ENCODE measurements at places on chromosomes 7 and 10.
A peak's percentile ranks its signal among the peaks of the same experiment; 100 is the strongest.

GRCh38 chr7:129889133-129889844 is 63.5 kb downstream of the UBE2H start:
- DNase-seq = peak; percentile 91

DNA sequence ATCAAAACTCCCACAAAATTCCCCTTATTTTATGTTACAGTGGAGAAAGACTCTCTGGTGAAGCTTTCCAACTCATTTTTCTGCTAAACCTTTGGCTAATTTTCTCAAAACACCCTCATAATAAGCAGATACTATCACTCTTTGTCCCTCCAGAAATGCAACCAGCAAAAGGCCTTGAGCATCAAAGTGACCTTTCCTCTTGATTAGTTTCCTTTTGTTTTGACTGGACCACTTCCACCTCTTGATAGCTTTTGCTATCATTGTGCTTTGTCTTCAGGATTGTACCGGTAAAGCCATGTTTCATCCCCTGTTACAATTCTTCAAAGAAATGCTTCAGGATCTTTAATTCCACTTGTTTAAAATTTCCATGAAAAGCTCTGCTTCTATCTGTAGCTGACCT is 115.1 kb upstream of the SLC13A1 start:
- no peak for DNase-seq

DNA sequence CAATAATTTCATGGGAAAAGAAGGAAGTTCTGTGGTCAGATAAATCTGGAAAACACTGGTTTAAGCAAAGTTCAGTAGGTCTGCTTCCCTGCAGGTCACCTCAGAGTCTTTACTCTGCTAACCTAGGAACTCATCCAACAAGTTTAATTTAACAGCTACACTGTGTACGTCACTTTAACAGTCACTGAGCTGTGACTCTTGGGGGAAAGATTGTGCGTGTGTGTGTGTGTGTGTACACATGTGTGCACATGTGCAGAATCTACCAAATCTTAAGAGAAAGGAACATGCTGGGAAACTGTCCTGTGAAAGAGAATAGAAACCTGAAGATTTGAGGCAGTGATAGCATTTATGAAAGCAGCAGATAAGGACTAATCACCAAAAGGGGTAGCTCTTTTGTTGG is 62.6 kb downstream of the IKZF1 start:
- no peak for DNase-seq

DNA sequence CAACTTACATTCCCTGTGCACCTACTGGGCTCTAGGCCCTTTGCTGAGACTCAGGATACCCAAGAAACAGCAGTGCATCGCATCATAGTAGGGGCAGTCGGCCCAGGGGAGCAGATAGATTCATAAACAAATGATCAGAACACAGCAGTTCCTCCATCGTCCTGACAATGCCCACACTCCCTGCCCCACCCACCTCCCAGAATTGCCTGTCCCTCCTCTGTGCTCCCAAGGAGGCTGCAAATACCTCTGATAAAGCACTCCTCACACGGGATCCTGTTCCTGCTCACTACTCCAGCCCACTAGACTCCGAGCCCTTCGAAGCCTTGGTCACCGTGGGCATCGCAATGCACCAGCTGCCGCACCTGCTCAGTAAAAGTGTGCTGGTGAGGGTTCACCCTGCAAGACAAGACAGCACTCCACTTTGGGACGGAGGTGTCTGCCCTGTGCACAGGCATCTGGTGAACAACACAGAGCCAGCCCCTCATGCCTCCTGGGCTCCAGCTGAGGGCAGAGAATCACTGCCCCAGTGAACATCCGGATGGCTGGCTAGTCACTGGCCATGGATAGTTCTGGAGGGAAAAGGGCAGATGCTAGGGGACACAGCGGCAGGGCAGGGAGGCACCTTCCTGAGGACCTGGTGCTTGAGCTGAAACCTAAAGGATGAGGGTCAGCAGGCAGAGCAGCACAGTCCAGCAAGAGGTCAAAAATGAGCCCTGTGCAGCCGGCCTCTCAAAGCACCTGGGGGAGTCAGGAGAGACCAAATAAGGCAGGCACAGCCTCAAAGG is 60.7 kb downstream of the TNS3 start:
- DNase-seq = no peak

GRCh38 chr10:78957471-78958039 is 111.2 kb upstream of the ZMIZ1 start:
- DNase-seq = no peak

DNA sequence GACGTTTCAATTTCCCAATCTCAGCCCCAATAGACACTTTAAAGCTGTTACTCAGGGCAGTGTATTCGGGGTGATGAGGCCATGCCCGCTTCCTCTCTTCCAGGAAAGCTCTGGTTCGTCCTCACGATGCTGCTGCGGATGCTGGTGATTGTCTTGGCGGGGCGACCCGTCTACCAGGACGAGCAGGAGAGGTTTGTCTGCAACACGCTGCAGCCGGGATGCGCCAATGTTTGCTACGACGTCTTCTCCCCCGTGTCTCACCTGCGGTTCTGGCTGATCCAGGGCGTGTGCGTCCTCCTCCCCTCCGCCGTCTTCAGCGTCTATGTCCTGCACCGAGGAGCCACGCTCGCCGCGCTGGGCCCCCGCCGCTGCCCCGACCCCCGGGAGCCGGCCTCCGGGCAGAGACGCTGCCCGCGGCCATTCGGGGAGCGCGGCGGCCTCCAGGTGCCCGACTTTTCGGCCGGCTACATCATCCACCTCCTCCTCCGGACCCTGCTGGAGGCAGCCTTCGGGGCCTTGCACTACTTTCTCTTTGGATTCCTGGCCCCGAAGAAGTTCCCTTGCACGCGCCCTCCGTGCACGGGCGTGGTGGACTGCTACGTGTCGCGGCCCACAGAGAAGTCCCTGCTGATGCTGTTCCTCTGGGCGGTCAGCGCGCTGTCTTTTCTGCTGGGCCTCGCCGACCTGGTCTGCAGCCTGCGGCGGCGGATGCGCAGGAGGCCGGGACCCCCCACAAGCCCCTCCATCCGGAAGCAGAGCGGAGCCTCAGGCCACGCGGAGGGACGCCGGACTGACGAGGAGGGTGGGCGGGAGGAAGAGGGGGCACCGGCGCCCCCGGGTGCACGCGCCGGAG is 2.6 kb downstream of the GJD4 start:
- DNase-seq = no peak

DNA sequence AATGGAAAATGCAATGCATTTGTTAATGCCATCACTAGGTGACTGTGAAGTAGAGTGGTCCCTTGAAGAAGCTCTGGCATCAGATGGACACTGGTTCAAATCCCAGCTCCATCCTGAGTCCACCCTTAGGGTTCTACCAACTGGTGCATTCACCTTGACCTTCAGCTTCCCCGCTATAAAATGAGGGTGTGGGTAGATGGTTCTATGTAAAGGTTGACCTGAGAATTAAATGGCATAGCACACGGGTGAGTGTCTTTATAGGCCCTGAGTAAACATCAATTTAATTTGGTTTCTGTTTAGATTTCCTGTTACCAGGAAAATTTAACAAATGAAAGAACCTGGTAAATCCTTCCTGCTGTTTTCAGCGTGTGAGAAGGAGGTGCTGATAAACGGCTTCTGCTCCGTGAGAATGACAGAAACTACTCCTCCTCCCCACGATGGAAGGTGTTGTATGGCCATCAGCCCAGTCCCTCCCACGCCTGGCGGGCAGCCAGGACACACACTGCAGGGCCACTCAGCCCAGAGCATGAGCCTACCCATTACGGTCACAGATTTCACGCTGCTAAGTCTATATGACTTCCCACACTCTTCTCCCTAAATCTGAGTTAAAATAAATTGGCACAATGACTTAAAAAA is 210.1 kb downstream of the TNS3 start:
- DNase-seq = peak; percentile 92

DNA sequence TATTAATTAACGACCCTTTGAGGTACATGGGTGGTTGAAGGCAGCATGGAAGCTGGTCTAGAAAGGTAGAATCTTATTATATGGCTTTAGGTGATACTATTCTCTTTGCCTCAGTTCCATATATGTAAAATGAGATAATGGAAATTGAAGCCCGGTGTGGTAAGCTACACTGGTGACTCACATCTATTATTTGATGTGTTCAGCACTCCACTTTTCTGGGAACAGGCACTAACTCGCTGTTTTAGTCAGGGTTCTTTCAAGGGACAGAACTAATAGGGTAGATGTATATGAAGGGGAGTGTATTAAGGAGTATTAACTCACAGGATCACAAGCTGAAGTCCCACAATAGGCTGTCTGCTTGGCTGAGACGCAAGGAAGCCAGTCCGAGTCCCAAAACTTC is 4.4 kb upstream of the TRUB1 start:
- no peak for DNase-seq

GRCh38 chr10:78065611-78066010 is 31.9 kb downstream of the RPS24 start:
- DNase-seq = no peak

DNA sequence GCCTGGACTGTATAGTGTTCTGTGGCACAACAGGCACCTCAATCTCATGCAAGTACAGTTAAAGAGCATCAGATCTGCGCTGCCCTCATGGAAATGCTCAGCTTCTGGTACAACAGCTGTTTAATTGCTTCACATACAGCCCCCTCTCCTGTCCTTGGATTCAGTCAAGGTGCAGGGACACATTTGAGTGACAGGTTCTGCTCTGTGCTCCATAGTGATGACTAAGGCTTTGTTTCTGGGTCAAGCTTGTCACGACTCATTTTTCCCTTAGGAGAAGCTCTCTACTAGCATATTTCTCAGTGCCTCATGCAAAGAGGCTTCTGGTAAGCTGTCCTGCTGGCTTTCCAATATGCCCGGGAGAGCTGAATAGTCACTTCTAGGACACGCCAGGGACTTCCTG is 26.8 kb upstream of the MYO3A start:
- DNase-seq = no peak

DNA sequence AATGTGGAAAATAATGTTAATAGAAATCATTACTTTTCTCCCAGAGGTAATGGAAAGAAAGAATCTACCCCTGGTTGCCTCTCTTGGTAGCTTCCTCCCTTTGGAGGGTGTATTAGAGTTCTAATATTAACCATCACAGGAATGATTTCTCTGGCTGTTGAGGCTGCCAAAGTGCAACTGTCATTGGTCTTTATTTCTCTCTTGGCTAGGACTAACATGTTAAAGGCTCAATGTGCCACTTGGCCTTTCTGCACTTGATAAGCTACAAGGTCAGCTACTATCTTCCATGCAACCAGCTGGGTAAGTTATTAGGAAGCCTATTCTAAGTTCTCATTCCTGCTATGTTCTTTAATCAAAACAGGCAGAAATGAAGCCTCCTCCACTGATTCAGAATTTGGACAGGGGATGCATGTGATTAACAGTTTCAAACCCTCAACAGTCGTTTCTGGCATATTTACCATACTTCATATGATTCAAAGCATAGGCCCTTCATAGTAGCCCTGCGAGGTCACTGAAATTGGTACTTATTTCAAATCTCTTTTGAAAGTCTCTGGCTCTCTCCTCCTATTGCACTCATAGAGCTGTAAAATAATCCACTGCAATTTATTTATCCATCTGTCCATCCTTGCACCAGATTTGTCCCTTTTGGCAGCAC is 645.0 kb downstream of the SORCS1 start:
- DNase-seq = no peak

GRCh38 chr10:101228153-101228965 is 904 bp downstream of the LBX1 start:
- DNase-seq = peak; percentile 60

DNA sequence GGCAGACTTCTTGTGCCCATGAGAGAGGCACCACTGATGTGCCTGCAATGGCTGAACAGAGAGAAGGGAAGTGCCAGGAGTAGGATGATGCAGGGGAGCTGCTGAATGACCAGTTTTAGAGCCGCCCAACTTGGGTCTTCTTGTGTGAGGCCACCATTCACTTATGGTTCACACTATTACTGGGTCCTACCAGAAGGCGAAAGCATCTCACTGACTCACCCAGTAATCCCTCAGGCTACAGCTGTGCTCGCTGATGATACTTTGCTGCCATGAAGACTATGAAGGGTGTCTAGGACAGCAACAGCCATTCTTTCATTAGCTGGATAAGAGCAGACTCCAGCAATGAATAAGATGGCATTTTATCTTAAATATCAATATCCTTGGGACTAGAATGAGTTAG is 47.6 kb downstream of the PLXNA4 start:
- no peak for DNase-seq

- DNase-seq = no peak
Measured at GRCh38 chr10:73493781-73494180, 2.0 kb downstream of the PPP3CB start.

DNA sequence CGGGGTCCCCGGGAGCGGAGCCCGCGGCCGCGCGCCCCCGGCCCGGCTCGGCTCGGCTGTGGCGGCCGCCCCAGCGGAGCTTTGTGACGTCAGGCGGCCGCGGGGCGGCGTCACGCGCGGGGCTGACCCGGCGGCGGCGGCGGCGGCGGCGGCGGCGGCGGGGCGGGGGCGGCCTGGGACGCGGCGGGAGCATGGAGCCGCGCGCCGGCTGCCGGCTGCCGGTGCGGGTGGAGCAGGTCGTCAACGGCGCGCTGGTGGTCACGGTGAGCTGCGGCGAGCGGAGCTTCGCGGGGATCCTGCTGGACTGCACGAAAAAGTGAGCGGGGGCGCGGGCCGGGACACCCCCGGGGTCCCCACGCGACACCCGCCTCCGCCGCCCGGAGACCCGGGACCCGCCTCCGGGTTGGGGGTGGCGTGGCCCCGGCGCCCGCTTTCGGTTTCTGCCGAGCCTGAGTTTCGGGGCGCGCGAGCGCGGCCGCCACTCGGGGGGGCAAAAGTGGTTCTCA is at the start of gene PWWP2B:
PWWP2B (plus strand) TSS at position 165 of the 506 bp plus-strand sequence; CDS start at position 192, 27 bp downstream.
- peak; percentile 76 for DNase-seq

- DNase-seq = peak; percentile 27
Measured at GRCh38 chr10:88110822-88111221, 247.4 kb downstream of the PTEN start.

DNA sequence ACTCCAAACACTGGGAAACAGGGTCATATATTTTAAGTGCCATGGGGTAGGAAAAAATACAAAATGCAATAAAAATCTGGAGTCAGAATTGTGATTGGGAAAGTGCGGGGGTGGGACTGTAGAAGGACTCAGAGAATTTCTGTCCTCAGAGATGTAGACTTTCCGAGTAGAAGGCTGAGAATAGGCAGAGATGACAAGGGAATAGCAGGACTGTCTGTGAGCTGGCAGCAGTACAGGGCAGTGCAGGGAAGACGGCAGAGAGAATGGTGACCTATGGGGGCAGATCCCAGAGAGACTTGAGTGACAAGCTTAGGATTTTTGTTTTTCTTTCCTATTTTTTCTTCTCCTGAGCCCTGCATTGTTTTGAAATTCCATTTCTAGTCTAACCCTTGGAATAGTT is 127.6 kb downstream of the SLC16A9 start:
- DNase-seq = no peak

DNA sequence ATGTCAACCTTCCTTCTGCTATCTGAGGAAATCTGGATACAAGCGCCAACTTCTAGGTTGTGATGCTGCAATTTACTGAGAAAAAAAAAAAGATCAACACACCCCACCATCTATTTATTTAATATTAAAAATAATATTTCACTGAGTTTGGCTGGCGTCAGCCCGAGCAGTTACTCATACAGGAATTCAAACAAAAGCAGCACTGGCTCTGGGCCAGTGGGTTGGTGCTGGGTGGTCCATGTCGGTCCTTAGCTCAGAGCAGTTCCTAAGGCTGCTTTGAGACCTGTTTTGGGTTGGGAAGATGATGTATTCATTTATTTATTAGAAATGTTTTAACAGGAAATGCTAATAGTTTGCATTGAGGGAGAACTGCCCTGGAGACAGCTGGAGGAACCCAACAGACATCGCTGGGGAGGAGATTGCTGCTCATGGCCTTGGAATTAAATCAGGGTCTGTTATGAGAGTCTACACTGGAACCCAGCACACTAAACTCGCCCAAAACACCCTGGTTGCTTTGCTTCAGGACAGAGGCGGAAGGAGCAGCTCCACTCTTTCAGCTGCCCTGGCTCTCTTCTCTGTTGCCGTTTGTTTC is 36.3 kb upstream of the GOT1 start:
- DNase-seq = no peak

GRCh38 chr10:58667658-58668310 is 155.1 kb downstream of the BICC1 start:
- peak; percentile 16 for DNase-seq

Measured in DMS53 (cell line).